ENCODE measurements at places on chromosomes 13 and 19.

DNA sequence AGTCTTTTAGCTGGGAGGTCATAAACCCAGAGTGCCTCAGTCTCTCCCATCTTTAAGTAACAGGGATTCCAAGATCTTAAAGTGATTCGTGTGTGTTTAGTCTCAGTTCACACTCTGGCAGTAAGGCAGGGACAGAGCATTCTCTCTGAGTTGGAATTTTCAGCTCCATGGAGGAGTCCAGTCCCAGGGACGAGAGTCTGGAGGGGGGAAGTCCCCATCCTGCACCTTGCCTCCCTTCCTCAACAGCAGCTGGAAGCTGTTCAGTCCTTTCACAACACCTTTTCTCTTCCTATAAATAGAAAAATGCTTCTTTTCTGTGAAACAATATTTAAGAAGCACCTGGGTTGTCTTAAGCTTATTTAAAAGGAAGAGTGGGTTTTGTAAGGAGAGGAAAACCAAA, 82.0 kb downstream of the KLF5 start:
- DNase-seq, result no peak

- DNase-seq, result peak; percentile 96
Observed at GRCh38 chr19:49339301-49340068, 4.3 kb downstream of the CD37 start.

DNA sequence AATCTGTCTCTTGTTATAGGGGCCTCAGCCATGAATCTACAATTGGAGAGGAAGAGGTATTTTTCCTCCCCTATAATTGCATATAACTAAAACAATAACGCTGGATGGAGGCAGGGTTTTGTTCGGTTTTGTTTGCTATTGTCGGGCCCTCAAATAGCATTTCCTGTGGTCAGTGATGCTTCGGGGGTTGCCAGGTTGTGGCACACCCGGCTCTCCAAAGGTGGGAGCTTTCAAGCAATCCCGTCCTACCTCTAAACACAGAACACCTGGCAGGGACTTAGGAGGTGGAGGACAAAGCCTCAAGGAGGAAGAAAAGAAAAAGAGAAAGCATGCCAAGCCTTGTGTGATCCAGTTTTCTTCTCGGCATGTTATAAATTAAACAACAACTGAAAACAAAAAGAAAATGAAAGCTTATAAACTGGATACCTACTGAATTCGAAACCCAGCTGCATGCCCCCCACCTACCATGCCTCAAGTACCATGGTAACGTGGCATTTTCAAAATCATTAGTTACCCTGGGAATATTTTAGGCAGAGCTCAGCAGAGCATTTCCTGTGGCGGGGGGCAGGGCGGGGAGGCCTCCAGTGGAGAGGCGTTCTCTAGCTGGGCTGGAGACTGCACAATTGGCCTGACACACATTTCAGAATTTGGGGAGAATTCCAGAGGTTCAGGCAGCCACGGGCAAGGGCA, 213.8 kb downstream of the DCLK1 start:
- DNase-seq, result no peak

- DNase-seq, result no peak
Observed at GRCh38 chr19:49807058-49807903, 5.8 kb downstream of the FUZ start.

- DNase-seq, result no peak
Observed at GRCh38 chr19:8702350-8702749, 3.8 kb upstream of the ACTL9 start.

GRCh38 chr13:84126671-84127171, 244.4 kb upstream of the SLITRK1 start:
- DNase-seq, result peak; percentile 92

DNA sequence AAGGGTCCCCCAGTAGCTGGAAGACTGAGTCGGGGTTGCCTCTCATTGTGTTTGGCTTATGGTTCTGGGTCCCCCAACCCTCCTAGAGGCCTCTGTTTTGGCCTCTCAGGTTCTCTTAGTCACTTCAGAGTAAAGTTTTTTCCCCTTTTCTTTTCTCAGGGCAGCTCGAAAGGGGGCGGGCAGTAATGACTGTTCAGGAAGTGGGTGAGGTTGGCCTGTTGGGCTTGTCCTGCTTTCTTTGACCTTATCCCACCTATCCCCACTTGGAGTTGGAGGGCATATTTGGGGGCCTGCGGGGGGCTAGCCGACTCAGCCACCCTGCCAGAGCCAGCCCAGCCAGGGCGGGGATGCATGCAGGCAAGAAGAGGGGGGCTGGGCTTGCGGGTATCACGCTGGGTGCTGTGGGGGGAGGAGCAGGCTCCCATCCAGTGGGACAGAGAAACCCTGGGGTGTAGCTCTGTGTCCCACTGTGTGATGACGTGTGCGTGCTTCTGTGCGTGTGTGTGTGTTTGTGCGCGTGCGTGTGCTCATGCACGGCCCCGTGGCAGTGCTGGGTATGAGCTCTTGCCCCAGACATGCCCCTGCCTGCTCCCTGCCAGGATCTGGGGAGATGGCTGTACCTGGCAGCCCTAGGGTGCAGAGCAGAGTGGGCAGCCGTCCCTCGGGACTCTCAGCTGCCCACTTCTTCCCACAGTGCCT, 1.4 kb downstream of the CIC start:
- no peak for DNase-seq

DNA sequence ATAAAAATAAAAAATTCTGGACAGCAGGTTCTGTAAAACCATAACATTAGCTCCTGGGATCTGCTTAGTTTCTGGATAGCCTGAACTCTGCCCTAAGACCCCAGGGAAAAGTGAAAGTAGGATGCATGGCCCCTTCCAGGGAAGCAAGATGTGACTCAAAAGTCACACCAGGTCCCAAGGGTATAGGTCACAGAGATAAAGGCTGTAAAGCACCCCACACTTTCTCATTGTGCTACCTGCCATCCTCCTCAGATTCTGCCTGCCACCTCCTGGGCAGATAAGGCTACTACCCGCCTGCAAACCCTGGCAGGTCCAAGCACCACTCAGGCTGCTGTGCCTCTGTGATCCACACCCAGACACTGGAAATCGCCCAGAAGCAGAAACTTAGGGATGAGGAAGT, 20.6 kb downstream of the FFAR2 start:
- peak; percentile 34 for DNase-seq

GRCh38 chr19:14519860-14520407, 1.7 kb upstream of the DNAJB1 start:
- peak; percentile 18 for DNase-seq

DNA sequence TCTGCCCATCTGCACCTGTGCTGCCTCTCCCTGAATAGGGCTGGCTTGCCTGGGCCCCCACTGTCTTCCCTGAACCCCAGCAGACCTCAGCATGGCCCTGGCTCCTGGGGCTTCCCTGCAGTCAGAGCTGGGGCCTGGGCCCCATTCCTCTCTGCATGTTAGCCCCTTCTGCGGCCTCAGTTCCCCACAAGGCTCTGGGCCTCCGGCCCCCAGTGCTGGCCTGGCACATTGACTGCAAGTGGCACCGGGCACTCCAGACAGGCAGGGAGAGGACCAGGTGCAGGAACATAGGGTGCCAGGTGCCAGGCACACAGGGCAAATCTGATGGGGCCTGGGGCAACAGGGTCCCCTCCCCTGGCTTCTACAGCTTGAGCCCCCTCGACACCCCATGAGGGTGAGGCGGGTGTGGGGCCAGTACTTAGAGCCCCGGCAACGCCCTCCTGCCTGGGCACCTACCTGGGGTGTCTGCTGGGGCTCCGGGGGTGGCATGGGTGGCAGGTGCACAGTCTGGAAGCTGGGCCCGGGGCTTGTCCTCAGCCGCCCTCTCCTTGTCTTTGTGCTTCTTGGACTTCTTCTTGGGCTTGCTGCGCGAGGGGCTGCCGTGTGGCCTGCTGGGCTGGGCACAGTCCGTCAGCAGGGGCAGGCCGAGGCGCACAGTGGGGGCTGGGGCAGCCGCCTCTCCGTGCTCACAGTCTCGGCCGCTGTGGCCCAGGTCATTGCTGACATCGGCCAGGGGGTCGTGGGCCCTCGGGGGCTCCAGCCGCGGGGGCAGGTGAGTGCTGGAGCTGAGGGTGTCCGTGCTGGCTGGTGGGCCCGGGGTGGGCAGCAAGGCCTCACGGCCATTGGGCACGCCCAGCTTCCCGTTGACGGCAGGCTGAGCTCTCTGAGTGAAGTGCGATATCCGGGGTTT, 12.3 kb upstream of the ISYNA1 start:
- DNase-seq, result no peak

Measured in DMS153 (cell line).